ENCODE measurements at places on chromosomes 2 and 18.

- no peak for DNase-seq
These were observed 108.3 kb downstream of the DYSF start for GRCh38 chr2:71561441-71562267.

GRCh38 chr2:177295484-177295883 lies 31.0 kb upstream of the NFE2L2 start:
- DNase-seq, result no peak

DNA sequence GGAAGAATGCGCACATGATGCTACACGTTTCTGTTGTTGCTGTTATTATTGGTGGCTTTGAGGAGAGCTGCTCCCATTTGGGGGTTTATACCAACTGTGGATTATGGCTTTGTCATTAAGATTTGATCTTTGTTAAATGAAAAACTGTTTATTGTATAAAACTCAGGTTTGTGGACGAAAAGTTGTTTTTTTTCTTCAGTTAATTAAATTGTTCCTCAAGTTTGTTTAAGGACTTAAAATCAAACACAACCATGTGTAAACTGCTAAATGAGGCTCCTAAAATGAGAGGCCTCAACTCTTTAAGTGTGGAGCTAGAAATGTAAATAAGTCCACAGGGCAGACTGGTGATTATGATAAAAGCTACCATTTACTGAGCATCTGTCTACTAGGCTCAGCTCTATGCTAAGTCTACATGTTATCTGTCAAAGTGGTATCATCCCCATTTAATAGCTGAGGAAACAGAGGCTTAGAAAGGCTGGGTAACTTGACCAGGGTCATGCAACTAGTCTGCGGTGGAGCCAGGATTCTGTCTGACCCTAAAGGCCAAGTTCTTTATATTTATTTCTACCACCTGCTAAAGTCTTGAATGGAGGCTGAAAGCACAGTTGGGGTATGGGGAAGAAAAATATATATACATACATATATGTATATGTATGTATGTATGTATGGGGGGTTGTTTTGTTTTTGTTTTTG lies 4.1 kb downstream of the MYCN start:
- no peak for DNase-seq

DNA sequence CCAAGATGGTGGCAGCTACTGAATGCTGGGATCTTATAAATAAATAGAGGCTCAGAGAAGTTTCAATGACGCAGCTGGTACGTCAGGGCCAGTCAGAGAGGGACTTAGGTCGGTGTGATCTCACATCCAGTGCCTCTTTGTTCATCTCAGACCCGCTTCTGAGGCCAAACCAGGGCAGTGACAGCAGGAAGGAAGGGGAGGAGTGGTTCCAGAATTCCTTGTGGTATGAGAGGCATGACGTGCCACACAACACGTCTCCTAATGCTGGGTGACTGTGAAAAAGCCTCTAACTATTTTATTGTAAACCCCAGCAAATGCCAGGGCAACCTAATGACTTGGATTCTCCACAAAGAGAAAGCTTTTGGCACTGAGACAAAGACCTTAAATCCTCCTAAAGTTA lies 423.3 kb downstream of the LPIN1 start:
- no peak for DNase-seq

GRCh38 chr2:26988058-26988860 lies 17.8 kb downstream of the MAPRE3 start:
- DNase-seq, result no peak

- DNase-seq, result no peak
These were observed 47.7 kb downstream of the NCOA1 start for GRCh38 chr2:24538720-24539119.

- no peak for DNase-seq
These were observed 489.3 kb downstream of the TSN start for GRCh38 chr2:122244598-122245229.

DNA sequence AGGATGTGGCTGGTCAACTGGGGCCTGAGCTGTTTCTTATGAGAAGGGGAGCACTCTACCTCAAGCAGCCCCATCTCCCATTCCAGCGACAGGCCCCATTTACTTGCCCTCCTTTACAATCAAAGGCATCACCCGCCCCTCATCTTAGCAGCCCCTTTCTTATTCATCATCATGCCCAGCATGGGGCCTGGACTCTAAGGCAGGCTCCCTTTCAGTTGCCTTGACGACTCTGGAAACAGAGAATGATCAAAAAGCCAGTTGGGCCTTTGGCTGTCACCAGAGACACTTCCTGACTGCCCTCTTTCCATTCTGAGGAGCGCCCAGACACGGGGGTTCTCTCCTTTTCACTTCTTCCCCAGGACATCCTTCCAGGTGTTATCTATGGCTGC lies 11.2 kb downstream of the CELF4 start:
- no peak for DNase-seq

DNA sequence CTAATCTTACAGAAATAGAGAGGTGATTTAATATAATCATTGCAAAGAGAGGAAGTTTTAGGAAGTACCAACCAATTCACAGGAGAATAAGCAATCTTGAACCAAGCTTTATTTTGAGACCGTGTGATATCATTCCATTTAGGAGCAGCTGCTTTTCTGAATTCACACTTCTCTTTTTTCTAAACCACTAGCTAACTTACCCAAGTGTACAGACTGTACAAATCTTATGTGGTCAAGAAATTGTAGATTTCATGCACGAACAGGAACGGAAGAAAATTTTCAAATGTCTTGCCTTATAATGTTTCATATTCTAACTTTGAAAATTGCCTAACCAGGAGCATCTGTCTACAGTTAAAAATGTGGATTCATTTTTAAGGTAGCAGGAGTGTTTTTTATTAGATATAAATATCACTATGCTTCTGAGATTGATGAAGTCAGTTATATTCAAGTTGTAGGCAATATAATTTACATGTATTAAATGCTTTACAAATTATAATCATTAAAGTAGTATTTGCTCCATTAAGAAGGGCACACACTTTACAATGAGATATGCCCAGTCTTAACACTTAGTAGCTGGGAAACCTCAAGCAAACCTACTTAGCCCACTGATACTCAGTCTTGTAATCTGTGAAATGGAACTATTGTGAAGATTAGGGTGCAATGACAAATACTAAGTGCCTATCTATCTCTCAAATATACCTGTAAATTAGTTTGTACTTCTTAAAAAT lies 302.2 kb upstream of the STON1 start:
- DNase-seq, result no peak

DNA sequence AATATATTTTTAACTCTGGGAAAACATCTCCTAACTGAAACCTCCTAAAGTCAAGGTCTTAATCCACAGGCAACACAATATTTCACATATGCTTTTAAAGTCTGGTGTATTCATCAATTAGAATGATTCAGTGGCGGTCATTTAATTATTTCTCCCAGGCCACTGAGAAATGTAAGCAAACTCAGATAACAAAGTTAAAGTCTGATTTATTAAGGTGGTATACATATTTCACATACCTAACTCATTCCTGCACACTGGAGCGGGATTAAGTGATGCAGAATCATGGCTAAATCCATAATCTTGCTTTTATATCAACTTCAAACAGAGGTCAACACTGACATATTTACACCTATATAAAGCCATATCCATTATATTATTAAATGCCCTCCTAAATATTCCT lies 43.7 kb downstream of the FRZB start:
- no peak for DNase-seq

- no peak for DNase-seq
These were observed 107.1 kb upstream of the STK17B start for GRCh38 chr2:196278491-196278911.

DNA sequence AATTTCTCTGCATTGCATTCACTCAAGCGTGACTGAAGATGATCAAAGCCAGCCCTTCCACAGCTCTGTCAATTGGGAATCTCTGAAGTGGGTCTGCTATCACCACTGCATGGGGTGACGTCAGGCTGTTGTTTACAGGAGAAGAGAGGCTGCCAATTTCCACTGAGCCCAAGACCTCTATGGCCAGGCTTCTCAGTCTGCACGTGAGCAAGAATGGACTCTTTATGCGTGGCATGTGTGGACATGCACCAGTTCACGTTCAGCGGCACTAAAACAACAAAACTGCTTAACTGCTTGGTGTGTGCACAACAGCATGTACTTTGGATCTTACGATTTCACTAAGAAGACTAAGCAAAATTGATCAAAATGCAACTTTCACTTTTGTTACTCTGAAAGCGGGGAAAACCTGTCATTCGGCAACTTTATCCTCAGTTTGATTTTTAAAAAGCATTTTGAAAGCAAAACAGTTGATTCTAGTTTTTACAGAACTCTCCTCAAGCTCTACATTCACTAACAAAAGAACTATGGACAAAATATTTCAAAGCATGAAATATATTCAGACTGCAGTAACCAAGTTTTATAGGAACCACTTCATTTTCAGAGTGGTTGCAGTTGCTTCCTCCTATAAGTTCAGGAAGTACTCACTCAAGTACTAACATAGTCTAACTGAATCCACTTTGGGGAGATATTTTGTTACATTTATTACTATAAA lies 77.0 kb upstream of the SERTAD2 start:
- DNase-seq, result peak; percentile 1

- DNase-seq, result no peak
These were observed 943.1 kb upstream of the LRRTM1 start for GRCh38 chr2:81247648-81248047.

GRCh38 chr2:44937688-44938240 lies 3.7 kb upstream of the SIX3 start:
- no peak for DNase-seq

DNA sequence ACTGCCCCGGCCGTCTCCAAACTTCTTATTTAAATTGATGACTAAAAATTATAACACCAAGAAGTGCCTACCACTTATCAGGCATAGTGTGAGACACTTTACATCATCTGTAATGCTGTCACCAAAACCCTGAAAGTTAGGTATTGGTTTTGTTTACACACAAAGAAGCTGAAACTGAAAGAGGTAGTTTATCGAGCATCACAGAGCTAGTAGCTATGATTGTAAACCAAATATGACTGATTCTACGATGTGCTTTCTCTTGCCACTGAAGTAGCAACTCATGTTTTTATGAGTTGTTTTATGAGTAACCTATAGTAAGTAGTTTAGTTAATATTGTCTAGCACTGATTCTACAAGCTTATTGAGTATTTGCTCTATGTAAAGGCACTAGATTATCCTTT lies 31.5 kb downstream of the DYNC1I2 start:
- DNase-seq, result no peak

DNA sequence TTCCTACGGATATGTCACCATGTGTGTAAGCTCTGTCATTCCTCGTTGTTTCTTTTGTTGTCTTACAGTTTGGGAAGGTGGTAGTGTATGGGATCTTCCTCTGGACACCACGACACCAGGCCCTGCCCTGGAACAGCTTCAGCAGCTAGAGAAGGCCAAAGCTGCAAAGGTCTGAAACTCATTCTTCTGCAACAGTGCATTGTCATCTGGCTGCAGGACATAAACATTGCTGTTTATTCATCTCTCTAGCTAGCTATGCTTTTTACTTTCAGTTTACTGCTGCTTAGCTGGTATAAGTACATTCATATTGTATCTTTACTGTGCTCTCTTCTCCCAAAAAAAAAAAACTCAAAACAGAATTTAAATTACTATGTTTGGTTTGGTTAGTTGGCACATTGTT lies 39.2 kb upstream of the KCNJ13 start:
- DNase-seq, result no peak

DNA sequence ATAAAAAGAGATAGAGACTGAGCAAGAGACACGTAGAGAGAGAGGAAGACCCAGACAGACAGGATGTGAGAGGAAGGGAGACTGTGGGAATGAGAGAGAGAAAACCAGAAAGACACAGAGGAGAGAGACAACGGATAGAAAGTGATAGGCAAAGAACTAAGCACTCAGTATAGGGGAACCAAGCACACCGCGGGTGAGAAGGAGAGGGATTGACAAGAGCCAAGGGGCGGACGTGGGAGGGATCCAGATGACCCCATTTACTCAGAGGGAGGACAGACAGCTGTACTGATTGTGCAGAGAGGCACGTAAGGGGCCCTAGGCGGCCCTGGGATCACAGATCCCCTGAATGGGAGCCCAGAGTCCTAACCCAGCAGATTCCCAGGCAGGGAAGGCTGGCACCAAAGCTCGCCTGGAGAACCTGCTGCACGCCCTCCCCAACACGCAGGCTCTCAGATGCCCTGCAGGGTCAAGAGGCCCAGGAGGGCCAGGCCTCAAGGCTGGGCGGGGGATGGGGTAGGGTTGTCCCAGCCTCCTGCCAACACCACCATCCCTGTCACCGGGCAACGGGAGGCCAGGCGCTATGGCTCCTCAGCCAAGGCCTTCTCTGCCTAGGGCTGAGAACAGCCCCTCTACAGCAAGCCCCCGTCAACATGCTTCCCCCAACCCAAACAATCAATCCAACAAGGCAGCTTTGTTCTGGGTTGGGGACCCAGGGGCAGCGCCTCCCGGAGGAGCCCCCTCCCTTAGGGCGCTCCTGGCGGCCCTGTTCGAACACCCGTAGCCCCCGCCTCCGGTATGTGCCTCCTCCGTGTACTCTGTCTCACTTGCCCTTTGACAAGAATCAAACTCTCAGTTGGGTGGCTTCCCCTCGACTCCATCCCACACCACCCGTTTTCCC lies 579 bp downstream of the LOXL3 start:
- DNase-seq, result no peak

GRCh38 chr2:232369126-232369951 lies 9.2 kb upstream of the ALPP start:
- no peak for DNase-seq

DNA sequence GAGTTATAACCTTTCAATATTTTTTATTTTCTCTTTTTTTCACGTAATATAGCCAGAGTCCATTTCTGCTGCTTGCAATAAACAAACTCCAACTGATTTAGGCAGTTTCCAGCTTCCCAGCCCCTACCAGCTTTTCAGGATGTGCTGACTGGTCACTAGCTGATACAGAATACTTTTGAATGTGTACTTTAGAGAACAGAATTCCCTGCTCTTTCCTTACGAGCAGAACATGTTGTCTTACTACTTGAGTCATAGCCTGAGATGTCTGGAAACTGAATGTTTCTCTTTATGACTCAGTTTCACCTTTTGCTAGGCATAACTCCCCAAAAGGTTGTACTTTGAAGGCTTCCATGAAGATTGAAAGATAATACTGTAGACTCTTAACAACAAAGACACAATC lies 44.5 kb upstream of the KCNE4 start:
- DNase-seq, result no peak

Data from stimulated activated CD4-positive, alpha-beta T cell treated with anti-CD3 and anti-CD28 coated beads, Interleukin-15, amount 100 ng/mL, for 1 hour (primary cell).